ENCODE measurements at places on chromosomes 16 and 17.

DNA sequence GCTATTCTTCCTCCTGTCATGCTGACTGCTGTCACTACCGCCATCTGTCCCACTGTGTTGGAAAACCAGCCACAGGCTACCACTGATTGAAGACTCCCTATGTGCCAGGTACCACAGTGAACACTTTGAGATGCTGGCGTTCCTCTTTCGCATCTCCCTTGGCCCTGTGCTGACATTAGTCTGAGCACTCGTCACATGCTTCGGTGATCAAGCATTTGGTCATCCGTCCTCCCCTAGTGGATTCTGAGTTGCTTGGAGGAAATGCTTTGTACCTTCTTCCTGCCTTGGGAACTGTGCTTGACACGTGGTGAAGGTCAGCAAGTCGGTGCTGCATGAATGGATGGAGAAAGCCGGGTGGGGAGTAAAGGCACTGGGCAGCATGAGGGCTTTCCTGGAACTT is 260.1 kb downstream of the SNX29 start:
- H3K27me3 ChIP-seq = no peaks in the 10 kb centered on the region
- H3K36me3 ChIP-seq = no peaks in the 10 kb centered on the region
- DNase-seq = no peak
- H3K4me1 ChIP-seq = no peaks in the 10 kb centered on the region

- no peak within 1 kb of the TSS for H3K4me3 ChIP-seq
- no peak within 1 kb of the TSS for H3K27ac ChIP-seq
- H3K27me3 ChIP-seq = no peaks in the 10 kb centered on the region
- H3K36me3 ChIP-seq = no peaks in the 10 kb centered on the region
- DNase-seq = no peak
Measured at GRCh38 chr16:3256146-3256865, at the start of gene MEFV. Gene MEFV, minus strand, starts transcription at chr16:3256633. Its CDS starts 46 bp downstream, at chr16:3256587.

- DNase-seq = peak; percentile 36
- no peaks in the 10 kb centered on the region for H3K27me3 ChIP-seq
- no peak overlapping the region for H3K4me3 ChIP-seq
- no peaks in the 10 kb centered on the region for H3K36me3 ChIP-seq
- peaks cover 47% of the 10 kb centered on the region for H3K4me1 ChIP-seq
- peak overlapping the region; percentile 48 for H3K27ac ChIP-seq
Measured at GRCh38 chr17:65583921-65584603, 22.6 kb upstream of the AXIN2 start.

DNA sequence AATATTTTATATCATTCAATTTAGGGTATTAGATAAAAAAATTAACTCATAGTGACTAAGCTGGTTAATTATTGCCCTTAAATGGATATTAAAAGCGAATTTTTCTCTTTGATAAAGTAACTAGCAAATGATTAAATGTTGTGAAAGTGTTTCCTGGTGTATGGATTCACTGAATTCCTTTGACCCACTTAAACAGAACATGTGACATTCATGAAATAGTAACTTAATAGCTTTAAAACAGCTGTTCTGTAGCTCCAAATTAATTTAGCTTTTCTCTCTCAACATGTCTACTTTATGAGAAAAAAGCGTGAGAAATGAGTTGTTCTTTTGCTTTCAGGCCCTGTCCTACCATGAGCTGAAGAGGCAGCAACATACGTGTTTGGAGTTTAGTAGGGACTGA is 36.4 kb upstream of the APPBP2 start:
- no peak for DNase-seq
- no peak overlapping the region for H3K27ac ChIP-seq
- H3K27me3 ChIP-seq = no peaks in the 10 kb centered on the region
- no peak overlapping the region for H3K4me3 ChIP-seq

DNA sequence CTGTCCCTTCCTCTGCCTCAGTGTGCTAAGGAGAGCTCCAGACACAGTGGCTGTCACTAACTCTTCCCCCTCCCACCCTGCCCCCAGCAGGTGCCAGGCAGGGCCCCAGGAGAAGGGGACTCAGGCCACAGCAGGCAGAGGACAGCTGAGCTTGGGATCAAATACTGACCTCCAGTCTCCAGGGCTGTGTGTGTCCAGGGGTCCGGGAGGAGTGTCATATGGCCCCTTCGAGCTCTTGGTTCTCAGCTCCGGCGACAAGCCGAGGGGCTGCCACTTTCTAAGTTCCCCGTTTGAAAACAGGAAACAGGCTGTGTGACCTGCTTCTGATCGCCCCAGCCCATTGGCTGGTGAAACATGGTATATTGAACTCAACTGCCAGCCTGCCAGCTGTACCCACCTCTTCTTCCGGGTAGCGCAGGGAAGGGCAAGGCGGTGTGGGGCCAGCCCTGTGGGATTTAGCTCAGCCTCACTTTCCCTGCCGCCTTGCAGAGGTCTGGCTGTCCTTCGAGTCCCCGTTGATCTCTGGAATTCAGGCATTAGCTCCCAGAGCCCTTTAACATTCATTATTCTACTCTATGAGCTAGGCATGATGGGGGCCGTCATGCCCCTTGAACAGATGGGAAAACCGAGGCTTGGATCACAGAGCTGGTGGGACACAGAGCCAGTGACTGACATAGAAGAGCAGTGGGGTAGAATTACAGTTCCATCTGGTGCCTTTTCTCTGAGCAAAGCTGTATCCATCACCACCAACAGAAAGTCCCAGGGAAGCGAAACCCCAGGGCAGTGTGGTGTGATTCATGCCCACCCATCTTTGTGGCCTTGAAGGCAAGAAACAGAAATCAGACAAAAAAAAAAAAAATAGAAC is at the start of gene SNX20:
Gene SNX20, minus strand, starts transcription at position 292 of the 865 bp plus-strand sequence. CDS start 3,786 bp downstream, outside the sequence.
- H3K36me3 ChIP-seq = peaks cover 16% of the 10 kb centered on the region
- peak; percentile 78 for DNase-seq
- no peaks in the 10 kb centered on the region for H3K27me3 ChIP-seq
- H3K27ac ChIP-seq = peak within 1 kb of the TSS; percentile 93
- peak within 1 kb of the TSS; percentile 83 for H3K4me3 ChIP-seq

DNA sequence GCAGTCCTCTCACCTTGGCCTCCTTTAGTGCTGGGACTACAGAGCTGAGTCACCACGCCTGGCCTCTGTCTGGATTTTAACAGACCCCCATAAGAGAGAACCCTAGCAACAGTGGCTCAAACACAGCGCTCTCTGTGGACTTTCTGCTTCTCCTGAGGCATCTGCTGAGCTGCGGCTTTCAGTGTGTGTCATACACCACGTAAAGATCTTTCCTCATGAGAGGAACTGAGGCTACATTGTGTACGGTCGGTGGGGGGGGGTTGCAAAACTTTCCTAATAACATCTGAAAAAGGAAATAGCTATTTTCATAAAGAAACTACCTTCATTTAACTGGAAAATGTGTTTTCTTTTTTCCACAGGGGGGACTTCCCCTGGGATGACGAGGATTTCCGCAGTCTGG is 32.9 kb downstream of the DEF8 start:
- peaks cover 30% of the 10 kb centered on the region for H3K36me3 ChIP-seq
- peaks cover 2% of the 10 kb centered on the region for H3K4me1 ChIP-seq
- no peak for DNase-seq
- no peaks in the 10 kb centered on the region for H3K27me3 ChIP-seq
- no peak overlapping the region for H3K27ac ChIP-seq

GRCh38 chr16:14302399-14303181 is 231.5 kb downstream of the MRTFB start:
- no peaks in the 10 kb centered on the region for H3K36me3 ChIP-seq
- H3K27ac ChIP-seq = no peak overlapping the region
- H3K27me3 ChIP-seq = no peaks in the 10 kb centered on the region
- peak overlapping the region; percentile 71 for H3K4me3 ChIP-seq
- peak; percentile 20 for DNase-seq
